ENCODE measurements at places on chromosomes 2 and 18.

GRCh38 chr2:222709191-222709891, 37.9 kb downstream of the MOGAT1 start:
- no peak for DNase-seq

- no peak for DNase-seq
Measured at GRCh38 chr2:237515621-237516275, 28.7 kb downstream of the MLPH start.

- no peak for DNase-seq
Measured at GRCh38 chr2:219125225-219125885, 35.3 kb downstream of the NHEJ1 start.

- DNase-seq, result no peak
Measured at GRCh38 chr2:51717312-51717711, 685.4 kb upstream of the NRXN1 start.

DNA sequence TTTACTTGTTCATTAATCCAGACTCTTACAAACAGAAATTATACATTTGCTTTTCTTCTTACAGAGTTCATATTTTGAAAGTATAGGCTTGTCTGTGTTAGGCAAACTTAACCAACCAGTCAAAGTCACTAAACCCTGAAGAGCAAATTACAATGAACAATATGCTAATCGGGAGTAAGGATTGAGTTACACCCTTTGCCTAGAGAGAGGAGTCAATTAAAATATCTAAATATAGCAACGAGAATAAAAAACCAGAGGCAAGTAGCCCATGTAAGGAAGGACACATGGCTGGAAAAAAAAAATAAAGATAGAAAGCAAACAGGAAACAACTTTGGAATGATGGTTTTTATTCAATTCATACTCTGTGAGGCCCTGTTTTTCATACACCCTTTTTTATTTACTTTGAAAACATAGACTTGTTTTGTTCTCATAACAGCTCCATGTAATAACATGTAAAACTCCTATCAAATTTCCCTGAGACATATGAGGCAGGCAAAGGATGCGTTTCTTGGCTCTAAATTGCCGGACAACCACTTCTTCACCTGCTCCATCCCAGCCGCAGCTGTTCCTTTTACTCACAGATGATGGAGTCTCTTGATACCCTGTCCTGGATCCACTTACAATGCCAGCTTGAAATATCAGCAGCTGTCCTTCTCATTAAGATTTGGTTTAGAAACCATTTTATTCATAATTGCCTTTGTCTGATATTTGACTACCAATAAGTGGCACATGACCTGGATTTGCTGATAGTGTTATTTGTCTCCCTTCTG, 767.7 kb upstream of the GCFC2 start:
- DNase-seq, result no peak

DNA sequence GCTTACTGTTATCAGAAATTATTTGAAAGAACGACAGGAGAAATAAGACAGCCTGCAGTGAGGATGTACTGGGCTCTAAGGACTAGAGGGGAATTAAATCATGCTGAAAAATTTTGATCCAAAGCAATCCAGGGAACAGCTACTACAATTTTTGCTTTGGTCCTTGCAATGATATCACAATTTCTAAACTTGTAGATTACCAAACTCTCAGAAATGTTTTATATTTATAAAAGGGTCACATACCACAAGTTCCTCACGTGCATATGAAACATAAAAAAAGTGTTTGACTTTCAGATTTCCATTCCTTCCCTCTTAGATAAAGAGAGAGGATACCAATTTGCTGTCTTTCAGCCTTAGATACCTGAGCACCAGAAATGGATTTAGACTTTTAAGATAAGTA, 261.2 kb downstream of the STK39 start:
- DNase-seq, result no peak

DNA sequence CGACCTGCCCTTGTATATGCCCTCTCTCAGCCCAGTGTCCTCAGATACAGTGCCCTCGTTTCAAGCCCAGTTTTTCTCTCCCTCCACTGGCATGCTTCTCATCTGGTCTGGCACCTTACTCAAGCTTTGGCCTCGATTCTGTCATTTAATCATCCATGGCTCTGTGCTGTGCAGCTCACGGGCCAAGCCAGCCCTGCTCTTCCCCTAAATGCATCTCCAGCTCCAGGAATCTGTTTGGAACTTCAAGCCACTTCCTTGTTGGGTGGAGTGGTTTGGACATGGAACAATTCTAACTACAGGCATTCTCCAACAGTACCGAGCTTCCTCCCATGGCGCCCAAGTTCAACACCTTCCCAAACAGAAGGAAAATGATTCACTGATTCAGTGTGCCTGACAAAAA, 76.7 kb upstream of the ZNF397 start:
- no peak for DNase-seq

DNA sequence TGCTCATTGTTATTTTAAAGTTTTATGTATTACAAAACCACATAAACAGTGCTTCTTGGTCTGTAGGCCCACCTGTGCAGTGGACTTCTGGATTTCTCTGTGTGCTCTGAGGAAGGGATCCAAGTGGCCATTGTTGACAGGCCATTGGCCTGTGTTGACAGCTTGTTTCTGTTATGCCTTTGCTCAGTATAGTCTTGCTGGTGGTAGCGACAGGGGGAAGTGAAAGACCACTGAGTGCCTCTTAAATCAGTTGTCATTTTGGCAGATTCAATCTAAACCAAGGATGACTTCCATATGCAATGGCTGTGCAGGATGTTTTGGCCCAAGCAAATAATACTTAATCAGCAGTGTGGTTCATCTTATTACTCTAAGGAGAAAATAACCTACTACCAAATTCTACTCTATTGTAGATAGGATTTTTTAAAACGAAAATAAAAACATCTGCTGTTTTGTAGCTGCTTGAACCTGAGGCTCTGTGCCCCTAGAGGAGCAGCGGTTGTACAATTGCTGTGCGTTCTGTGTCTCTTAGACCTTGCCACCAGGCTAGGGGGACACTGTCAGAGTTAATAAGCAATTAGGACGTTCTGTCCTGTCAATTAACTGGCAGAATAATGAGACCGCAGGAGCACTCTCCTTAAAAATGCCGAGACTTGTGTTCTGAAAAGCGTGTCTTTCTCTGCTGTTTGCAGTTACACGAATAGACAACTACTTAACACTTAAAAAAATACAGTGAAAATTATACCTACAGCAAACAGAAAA, 108.2 kb downstream of the RHBDD1 start:
- no peak for DNase-seq

GRCh38 chr2:134231301-134231964, 22.4 kb upstream of the MGAT5 start:
- no peak for DNase-seq

DNA sequence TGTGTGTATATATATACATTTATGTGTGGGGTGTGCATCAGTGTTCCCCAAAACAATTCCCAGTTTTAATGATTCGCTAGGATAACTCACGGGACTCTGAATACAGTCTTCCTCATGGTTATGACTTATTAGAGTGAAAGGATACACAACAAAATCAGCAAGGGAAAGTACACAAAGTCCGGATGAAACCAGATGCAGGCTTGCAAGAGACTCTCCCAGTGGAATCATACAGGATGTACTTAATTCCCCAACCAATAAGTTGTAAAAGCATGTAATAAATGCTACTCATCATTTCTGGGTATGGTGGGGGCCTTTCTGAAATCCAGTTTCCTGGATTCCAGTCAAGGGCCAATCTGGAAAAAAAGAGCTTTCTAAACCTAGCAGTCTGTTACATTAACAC, 654.1 kb upstream of the SYT4 start:
- DNase-seq, result peak; percentile 20

DNA sequence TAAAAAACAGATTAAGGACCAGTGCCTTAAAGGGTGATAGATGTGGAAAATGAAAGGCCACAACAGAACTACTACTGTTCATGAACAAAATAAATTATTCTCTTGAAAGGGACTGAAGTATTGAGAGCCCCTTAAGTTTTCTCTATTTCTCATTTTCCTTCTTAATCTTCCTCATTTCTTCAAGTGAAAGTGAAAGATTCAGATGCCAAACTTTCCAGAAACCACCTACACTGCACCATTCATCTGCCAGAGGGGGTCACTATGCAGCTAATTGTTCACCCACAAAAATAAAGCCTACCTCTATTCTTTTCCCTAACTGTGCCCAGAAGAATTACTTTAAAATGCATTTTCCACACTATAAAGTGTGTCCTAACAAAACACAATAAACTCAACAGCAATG, 140.1 kb downstream of the NR4A2 start:
- no peak for DNase-seq

GRCh38 chr18:5456577-5457461, 87.0 kb downstream of the EPB41L3 start:
- DNase-seq, result no peak

- DNase-seq, result no peak
Measured at GRCh38 chr2:177530561-177530960, 138.0 kb downstream of the AGPS start.

GRCh38 chr2:7358865-7359447, 441.7 kb downstream of the RNF144A start:
- no peak for DNase-seq

GRCh38 chr2:16774980-16775898, 109.6 kb upstream of the CYRIA start:
- no peak for DNase-seq

- no peak for DNase-seq
Measured at GRCh38 chr2:1683297-1683696, 61.0 kb downstream of the PXDN start.

- DNase-seq, result peak; percentile 52
Measured at GRCh38 chr2:33441235-33441810, 35.1 kb upstream of the RASGRP3 start.

- no peak for DNase-seq
Measured at GRCh38 chr2:147636238-147636882, 208.5 kb upstream of the ACVR2A start.

- no peak for DNase-seq
Measured at GRCh38 chr2:227407591-227408151, 19.9 kb upstream of the SCYGR1 start.

GRCh38 chr2:203694191-203694590, 12.2 kb upstream of the CD28 start:
- no peak for DNase-seq

DNA sequence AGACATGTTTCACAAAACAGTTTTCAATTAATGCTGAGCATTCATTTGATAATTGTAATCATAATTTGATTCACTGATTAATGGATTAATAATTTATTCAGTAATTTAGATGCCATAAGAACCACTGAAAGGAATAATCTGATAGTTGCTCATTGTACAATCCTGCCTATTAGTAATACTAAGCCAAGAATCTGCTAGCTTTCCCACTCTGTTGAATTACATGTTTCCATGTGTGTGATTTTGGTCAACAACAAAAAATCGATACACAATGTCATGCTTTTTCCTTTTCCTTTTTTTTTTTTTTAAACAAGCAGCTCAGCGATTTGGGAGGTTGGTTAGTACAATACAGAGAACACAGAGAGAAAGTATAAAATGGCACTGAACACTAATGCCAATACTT, 25.9 kb downstream of the ARL5A start:
- DNase-seq, result no peak

GRCh38 chr2:121707344-121707919, 29.2 kb downstream of the NIFK start:
- no peak for DNase-seq

GRCh38 chr2:40450066-40450795, 1.7 kb downstream of the SLC8A1 start:
- no peak for DNase-seq

GRCh38 chr2:181891258-181891965, at the start of gene ITPRID2:
TSS of gene ITPRID2 (plus strand) at chr2:181891730. CDS start at chr2:181892067, 337 bp downstream.
- DNase-seq, result no peak

GRCh38 chr2:115299199-115299598, 856.8 kb downstream of the DPP10 start:
- DNase-seq, result no peak

DNA sequence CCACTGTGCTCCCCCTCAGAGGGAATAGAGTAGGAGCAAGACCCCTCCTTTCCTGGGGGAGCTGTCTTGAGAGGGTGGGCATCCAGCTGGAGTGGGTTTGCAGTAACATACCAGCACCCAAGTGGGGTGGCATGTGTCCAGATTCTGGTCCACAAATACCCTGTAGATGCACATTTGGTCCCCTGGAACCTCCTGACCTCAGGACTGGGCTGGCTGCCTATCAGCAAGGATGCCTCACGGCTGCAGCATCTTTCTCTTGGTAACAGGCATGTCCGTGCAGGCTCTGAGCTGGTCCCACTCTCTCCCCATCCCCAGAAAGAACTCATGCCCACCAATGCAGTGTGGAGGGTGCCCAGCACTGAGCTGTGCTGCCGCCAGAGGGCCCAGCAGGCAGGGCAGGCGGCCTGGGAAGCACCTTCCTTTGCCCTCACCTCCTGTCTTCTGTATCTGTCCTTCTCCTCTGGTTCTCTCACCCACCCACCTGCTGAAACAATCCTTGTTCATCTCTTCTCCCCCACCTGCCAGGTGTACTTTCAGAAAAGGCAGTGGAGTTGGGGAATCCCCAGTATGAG, 47.4 kb downstream of the ITGB1BP1 start:
- no peak for DNase-seq

GRCh38 chr2:230557065-230557464, 141.1 kb downstream of the SP100 start:
- no peak for DNase-seq

GRCh38 chr2:239942871-239943311, 82.3 kb downstream of the NDUFA10 start:
- DNase-seq, result no peak

DNA sequence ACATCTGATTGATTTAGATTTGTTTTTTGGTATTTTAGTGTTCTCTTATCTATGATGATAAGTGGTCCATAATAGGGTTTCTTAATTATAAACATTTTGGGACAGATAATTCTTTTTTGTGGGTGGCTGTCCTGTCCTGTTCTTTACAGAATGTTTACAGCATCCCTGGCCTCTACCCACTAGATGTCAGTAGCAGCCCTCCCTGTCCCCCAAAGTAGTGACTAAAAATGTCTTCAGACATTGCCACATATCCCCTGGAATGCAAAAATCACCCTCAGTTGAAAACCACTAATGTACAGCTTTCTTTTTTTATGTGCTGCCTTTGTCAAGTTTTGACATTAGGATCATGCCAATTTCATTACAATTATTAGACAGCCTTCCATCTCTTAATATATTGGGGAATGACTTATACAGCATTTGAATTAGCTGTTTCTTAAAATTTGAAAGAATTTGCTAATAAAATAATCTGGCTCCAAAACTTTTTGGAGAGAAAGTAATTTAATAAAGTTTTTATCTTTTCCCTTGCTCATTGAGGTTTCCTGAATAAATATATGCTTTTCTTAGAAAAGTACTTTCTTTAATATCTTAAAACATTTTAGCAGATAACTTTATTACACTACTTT, 19.5 kb downstream of the WIPF1 start:
- DNase-seq, result no peak

Measured in HFF-Myc (cell line).